ENCODE measurements at places on chromosomes 5 and 9. TPM values are rescaled to one million over a fixed set of nuclear protein-coding genes. Genes with fewer than 3 reads are reported as not detected.

- H3K4me3 ChIP-seq, result no peak overlapping the region
- H3K4me1 ChIP-seq, result peaks cover 16% of the 10 kb centered on the region
- H3K27ac ChIP-seq, result peak overlapping the region; percentile 40
- peaks cover 95% of the 10 kb centered on the region for H3K36me3 ChIP-seq
- no peaks in the 10 kb centered on the region for H3K27me3 ChIP-seq
- DNase-seq, result no peak
These were observed 14.0 kb downstream of the FPGS start for GRCh38 chr9:127816728-127817127.

DNA sequence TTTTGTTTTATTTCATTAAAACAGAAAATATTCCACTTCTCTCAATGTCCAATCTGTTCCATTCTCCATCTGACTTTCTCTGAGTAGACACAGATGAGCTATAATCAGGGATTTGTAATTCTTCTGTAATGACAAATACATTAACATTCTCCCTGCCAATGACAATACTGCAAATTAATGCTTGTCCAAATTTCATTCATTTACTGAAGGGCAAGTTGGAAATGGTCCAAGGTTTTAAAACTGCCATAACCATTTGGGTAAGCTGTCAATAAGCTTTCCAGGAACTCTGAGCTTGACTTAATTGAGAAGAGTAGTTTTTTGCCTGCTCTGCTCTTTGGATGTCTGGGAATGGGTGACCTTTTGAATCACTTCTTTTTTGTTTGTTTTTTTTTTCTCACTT is 253.5 kb downstream of the DMRTA1 start:
- DNase-seq, result no peak
- no peaks in the 10 kb centered on the region for H3K27me3 ChIP-seq
- H3K4me3 ChIP-seq, result no peak overlapping the region
- no peak overlapping the region for H3K27ac ChIP-seq

GRCh38 chr5:532521-533242 is 8.4 kb upstream of the SLC9A3 start:
- peaks cover 50% of the 10 kb centered on the region for H3K27me3 ChIP-seq
- H3K4me1 ChIP-seq, result no peaks in the 10 kb centered on the region
- peak; percentile 9 for DNase-seq
- no peak overlapping the region for H3K27ac ChIP-seq
- no peaks in the 10 kb centered on the region for H3K36me3 ChIP-seq

DNA sequence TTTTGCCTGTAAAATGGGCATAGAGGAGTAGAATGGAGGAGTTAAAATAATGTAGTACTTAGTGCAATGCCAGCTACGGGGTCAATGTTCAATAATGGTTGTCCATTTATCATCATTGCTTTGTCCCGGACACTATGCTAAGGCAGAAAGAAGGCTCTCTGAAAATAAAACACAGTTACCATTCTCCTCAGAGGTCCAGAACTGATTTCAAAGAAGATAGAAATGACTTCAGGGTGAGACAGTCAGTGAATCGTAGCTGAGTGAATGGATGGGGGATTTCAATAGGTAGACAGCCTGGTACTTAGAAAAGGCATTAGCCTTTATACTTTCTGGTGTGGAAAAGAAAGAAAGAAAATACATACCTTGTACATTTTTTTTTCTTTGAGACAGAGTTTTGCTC is 1.2 kb upstream of the AK3 start:
- DNase-seq, result no peak
- no peaks in the 10 kb centered on the region for H3K36me3 ChIP-seq
- peak overlapping the region; percentile 94 for H3K27ac ChIP-seq
- no peaks in the 10 kb centered on the region for H3K27me3 ChIP-seq
- peaks cover 18% of the 10 kb centered on the region for H3K4me1 ChIP-seq

DNA sequence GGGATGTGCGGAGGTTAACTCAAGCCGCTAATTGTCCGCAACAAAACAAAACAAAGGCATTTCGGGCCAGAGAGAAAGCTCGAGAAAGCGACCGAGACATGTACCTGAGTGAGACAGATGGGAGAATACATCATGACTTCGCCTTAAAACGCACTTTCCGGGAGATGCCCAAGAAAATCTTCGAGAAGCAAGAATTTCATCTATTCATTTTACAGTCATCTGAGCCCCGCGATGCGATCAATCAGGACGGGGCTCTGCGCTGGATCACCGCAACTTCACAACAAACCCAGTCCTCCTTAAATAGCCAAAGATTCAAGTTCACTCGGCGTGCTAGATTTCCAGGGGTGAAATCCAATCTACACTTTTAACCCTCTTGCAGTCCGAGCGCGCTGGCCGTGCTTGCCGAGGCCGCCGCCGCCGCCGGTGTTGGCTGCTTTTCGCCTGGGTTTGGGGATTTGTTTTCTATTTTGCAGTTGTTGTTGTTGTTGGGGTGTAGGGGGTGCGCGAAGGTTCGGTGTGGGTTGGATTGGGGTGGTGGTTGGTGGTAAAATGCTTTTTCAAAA is 482 bp downstream of the NFIB start:
- no peak for DNase-seq
- H3K27me3 ChIP-seq, result no peaks in the 10 kb centered on the region
- H3K4me1 ChIP-seq, result peaks cover 47% of the 10 kb centered on the region
- peak overlapping the region; percentile 84 for H3K4me3 ChIP-seq
- H3K27ac ChIP-seq, result peak overlapping the region; percentile 93
- no peaks in the 10 kb centered on the region for H3K36me3 ChIP-seq

- H3K27me3 ChIP-seq, result no peaks in the 10 kb centered on the region
- H3K36me3 ChIP-seq, result no peaks in the 10 kb centered on the region
- no peak overlapping the region for H3K4me3 ChIP-seq
- H3K4me1 ChIP-seq, result no peaks in the 10 kb centered on the region
- no peak for DNase-seq
These were observed 121.1 kb downstream of the EGFLAM start for GRCh38 chr5:38379350-38379937.

DNA sequence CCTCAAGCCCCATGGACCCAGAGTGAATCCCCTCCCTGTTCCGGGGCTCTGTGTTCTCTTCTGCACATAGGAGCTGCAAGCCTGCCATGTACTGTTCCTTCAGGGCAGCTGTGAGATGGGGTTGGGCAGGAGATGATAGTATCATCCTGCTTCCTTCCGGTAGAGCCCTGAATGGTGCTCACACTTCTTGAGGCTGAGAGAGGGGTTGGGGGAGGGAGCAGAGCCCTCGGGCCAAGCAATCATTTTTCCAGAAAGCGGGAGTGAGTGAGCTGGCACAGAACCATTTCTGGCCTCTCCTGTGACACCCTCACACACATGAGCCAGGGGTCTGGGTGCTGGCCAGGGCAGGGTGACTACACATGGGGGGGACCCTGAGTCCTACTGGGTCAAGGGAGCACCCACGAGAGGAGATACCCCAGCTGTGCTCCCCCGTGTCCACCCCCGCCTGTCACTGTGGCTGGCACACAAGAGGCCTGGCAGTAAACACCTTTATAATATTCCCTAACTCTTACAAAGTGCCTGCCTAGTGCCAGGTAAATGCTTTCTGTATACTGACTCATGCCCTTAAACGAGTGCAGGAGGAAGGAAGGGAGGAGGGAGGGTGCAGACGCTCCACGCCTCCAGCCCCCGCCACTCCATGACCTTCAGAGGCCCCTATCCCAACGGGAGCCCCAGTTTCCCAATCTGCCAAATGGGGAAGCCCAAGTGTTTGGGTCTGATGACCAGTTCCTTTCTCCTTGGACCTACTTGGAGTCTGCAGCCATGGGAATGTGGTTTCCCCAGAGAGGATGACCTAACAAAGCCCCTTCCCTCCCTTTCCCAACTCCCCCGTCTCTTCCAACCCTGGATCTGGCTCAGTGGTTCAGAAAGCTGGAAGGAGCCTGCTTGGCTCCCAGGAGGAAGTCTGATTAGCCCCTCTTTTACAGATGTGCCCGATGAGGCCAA is 15.5 kb downstream of the AKNA start:
- peaks cover 12% of the 10 kb centered on the region for H3K4me1 ChIP-seq
- no peak overlapping the region for H3K27ac ChIP-seq
- H3K27me3 ChIP-seq, result no peaks in the 10 kb centered on the region
- peak; percentile 51 for DNase-seq
- H3K36me3 ChIP-seq, result peaks cover 30% of the 10 kb centered on the region
- no peak overlapping the region for H3K4me3 ChIP-seq

DNA sequence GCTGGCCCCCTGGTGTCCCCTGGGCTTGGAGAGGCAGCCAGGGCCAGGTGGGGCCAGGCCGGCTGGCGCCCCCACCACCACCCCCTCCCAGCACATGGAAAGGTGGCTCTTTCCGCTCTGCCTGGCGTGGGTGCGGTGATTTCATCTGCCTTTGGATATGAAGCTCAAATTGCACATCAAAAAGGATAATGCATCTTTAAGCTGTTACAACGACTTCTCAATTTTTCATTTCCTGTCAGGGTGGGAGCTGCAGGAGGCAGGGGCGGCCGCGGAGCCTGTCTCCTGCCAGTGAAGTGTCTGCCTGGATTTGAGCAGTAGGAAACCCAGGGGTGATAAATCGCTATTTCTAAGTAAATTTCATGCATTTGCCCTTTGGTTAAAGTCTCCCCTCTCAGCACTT is 169.2 kb upstream of the MVB12B start:
- H3K4me3 ChIP-seq, result no peak overlapping the region
- no peaks in the 10 kb centered on the region for H3K4me1 ChIP-seq
- no peak for DNase-seq
- H3K27ac ChIP-seq, result no peak overlapping the region

- H3K4me1 ChIP-seq, result no peaks in the 10 kb centered on the region
- no peaks in the 10 kb centered on the region for H3K36me3 ChIP-seq
- H3K4me3 ChIP-seq, result no peak overlapping the region
- H3K27me3 ChIP-seq, result no peaks in the 10 kb centered on the region
- DNase-seq, result no peak
These were observed 36.6 kb upstream of the MYORG start for GRCh38 chr9:34413231-34413852.

The IL13 gene
- polyA plus RNA-seq, result not detected

The HAVCR1 gene
- polyA plus RNA-seq, result not detected

The NR2F1 gene
- 0.65 TPM for polyA plus RNA-seq

The SPOCK1 gene
- 19.3 TPM for polyA plus RNA-seq

The PCSK1 gene
- polyA plus RNA-seq, result 0.04 TPM

The GABRA1 gene
- not detected for polyA plus RNA-seq
